NCI-H1436 treated with DMSO at 0.1 percent for 48 hours (cell line): ENCODE measurements at places on chromosomes 13 and 19.

DNA sequence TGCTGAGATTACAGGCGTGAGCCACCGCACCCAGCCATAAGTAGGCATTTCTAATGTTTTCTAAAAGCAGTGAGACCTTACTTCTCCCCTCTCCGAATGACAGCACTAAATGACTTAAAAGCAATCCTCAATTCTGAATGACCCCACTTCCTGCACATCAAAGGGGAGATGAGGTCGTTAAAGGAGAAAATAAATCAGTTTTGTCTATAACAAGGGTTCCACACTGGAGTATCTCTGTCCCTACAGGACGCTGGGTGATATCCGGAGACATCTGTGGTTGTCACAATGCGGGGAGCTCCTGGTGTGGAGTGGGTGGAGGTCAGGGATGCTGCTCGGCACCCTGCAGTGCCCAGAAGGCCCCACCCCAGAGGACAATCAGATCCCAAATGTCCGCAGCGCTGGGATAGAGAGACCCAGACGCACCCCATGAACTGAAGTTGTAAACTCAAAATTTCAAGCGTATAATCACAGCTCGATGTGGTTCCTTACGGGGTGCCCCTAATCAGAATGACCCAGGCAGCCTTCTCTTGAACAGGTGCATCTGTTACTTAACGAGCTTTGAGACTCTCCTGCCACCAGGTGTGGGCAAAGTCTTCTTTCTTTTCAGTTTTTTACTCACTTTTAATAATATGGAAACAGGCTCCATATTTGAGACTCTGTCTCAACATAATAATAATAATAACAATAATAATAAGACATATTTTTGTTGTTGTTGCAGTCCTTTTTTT, 2.9 kb downstream of the GNG7 start:
- no peak for DNase-seq

- DNase-seq, result no peak
Observed at GRCh38 chr19:48913114-48913889, 13.2 kb downstream of the NUCB1 start.

DNA sequence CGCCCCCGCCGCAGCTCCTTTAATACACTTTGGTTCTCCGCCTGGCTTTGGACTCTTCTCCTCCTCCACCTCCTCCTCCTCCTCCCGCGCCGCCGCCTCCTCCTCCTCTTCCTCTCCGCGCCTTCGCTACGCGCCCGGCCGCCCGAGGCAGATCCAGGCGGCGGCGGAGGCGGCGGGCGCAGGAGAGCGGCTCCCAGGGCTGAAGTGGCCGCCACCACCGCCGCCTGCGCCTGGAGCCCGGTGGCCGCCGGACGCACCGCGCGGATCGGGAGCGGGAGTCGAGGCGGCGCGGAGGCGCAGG, at the start of gene ZIC2:
ZIC2 (plus strand) TSS at position 50 of the 301 bp plus-strand sequence. CDS start 281 bp downstream, outside the sequence.
- no peak for DNase-seq

DNA sequence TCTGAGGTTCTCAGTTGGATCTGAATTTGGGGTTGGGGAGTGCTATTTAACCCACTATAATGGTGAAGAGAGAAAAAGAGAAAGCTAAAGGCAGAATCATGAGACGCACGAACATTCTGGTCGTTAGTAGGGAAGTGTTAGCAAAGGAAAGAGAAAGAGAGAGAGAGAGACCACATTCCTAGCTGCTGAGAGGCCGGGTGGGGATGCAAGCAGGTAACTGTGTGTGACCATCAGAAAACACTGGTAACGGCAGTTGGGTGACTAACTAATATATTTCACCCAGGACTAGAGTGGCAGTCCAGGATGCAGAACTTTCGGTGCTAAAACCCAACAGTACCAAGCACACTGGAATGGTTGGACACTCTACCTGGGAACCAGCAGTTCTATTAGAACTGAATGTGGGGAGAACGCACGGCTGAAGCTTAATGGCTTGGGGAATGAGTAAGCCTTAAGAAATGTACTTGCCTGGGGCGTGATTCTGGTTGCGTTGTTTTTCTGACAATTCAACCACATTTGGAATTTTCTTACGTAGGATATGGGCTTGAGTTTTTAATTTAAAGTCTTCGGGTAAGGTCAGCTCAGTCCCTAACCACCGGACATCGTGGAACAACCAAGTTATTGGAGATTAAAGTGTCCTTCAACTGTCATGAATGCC, 130.2 kb downstream of the DNAJC15 start:
- DNase-seq, result no peak

DNA sequence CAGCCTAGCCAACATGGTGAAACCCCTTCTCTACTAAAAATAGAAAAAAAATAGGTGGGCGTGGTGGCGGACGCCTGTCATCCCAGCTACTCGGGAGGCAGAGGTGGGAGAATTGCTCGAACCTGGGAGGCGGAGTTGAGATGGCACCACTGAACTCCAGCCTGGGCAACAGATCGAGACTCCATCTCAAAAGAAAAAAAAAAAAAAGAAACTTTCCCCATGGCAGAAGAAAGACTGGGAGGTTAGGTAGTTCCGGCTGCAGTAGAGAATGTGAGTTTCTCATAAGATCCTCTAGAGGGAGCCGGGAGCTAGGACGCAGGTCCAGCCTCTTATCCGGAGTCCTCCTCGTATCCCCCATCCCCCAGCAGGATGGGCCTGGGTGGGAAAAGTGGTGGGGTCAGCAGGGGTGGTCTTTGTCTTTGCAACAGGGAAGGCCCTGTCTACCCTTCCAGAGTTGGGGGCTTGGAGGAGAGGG, 13.2 kb upstream of the CREB3L3 start:
- no peak for DNase-seq

- no peak for DNase-seq
Observed at GRCh38 chr19:50275577-50276368, 53.4 kb downstream of the KCNC3 start.

- DNase-seq, result no peak
Observed at GRCh38 chr13:39894586-39894985, 239.1 kb downstream of the COG6 start.

- no peak for DNase-seq
Observed at GRCh38 chr19:20254121-20254520, 87.1 kb downstream of the ZNF486 start.

DNA sequence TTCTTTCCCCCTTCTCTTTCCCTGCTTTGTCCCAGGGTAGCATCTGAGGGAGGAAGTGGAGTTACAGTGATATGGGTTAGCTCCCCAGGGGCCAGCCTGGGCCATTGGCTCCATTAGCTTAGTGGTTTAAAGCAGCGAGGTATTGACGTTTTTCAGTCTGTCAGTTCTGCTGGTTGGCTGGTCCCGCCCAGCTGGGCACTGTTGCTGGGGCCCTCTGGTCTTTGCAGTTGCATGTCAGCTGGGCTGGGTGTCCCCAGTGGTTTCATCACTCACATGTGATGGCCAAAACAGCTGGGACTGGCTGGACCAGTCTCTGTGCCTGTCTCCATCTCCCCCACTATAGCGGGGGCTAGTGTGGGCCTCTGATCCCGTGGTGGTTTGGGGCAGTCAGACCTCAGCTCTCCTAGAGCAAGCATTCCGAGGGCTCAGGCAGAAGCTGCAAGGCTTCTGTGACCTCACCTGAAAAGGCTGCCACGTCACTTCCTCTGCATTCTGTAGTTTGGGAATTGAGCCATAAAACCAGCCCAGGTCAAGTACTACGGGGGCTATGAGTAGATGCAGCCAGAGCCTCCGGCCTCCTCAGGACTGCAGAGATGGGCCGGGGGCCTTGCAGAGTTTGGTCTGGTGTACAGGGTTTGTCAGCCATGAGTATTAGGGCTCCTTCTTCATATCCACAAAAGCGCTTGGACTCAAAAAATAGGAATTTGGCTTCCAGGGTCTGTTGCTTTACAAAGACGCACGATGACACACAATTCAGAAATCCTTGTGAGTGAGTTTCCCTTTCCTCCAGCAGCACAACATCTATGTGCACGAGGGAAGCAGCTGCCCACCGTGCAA, 30.0 kb downstream of the TSSK6 start:
- DNase-seq, result no peak

- no peak for DNase-seq
Observed at GRCh38 chr13:67099494-67099893, 130.6 kb downstream of the PCDH9 start.

DNA sequence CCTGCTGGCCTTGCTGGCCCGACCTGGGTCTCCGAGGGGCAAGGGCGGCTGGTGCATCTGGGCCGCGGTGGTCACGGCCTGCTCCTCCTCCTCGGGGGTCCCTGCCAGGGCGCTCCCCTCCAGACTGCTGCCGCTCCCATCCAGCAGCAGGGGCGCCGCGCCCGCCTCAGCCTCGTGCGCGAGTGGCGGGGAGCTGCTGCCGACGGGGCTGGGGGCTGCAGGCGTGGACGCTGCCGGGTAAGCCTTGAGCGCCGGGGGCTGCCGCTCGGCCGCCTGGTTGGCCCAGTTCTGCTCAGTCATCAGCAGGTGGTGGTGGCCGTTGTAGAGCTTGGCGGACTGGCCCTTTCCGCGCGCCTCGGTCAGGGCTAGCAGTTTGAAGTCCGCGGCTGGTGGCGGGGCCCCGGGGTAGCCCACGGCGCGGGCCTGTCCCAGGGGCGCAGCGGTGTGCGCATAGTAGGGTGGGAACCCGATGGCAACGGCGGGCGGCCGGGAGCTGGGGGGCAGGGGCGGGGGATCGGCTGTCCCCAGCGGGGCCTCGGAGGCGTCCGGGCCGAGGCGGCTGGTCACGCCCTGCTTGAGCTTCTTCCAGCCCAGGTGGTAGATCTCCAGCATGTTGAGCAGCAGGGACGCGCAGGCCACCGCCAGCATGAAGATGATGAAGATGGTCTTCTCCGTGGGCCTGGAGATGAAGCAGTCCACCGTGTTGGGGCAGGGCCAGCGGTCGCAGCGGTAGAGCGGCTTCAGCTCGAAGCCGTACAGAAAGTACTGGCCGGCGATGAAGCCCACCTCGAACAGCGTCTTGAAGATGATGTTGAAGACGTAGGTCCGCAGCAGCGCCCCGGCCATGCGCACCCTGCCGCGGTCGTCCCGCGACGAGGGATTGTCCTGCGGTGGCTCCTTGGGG, 18.6 kb downstream of the GJA3 start:
- DNase-seq, result no peak

- no peak for DNase-seq
Observed at GRCh38 chr19:54905421-54905802, 536 bp upstream of the NCR1 start.

DNA sequence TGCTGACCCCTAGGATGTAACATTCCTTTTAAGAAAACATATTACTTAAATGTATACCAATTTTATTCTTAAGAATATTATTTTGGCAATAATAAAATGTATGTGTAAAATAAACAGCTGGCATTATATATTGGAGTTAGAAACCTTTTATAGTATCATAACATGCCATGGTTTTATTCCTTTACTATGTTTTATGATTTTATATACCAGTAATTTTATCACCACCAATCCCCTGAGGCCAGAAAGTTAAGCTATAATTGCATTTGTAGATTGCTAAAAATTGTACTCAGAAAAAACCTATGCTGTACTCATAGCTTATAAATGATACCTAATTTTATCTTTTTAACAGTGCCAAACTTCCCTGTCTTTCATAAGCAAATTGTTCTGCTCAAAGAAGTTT, 17.9 kb downstream of the GPALPP1 start:
- no peak for DNase-seq

- no peak for DNase-seq
Observed at GRCh38 chr13:74883834-74884233, 598.1 kb downstream of the TBC1D4 start.
